NCI-H345 (cell line): ENCODE measurements at places on chromosomes 12 and 14.

GRCh38 chr12:49043856-49044258, 16.7 kb downstream of the KMT2D start:
- DNase-seq, result no peak

GRCh38 chr14:50139192-50139591, 22.8 kb upstream of the VCPKMT start:
- no peak for DNase-seq

DNA sequence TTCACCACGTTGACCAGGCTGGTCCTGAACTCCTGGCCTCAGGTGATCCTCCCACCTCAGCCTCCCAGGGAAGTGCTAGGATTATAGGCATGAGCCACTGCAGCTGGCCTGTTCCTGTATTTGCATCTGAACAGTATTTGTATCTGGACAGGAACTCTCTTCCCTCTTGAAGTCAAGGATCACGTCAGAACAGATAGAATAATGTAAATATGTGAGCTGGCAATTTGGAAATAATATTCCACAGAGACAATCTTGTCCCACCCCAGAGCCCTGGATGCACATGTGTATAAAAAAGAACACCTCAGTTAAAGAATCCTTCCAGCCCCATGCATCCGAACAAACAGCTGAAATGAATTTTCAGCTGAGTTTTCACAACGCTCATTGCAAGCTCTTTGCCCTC, 118.3 kb downstream of the VEZT start:
- no peak for DNase-seq

GRCh38 chr14:93974299-93974698, 2.1 kb downstream of the ASB2 start:
- no peak for DNase-seq

- DNase-seq, result peak; percentile 68
Observed at GRCh38 chr12:52197371-52198231, 5.8 kb upstream of the KRT80 start.

- no peak for DNase-seq
Observed at GRCh38 chr12:108066583-108067577, 62.2 kb upstream of the WSCD2 start.

DNA sequence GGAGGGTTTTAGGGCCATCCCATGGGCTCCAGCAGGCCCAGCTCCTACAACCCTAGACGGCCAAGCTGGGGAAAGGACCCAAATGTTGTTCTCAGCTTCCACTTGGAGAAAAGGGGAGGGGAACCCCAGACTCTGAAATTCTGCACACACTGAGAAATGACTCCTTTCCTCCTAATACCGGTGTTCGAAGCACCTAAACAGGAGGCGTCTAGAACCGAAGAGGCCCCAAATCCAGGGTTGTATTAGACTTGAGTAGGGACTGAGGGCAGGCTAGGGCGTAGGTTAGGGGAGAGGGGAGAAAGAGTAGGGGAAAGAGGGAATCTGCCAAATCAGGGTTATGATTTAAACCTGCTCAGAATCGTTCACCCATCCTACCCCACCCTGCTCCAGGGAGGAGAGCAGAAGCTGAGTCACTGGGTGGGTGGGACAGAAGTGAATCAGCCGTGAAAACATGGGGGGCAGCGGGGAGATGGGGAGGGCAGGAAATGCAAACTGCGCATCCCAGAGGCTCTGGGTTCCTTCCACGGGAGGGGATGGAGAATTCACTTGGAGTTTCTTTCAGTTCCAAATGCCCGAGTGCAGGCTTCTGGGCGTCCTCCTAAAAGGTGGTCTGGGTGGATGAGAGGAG, 1.0 kb downstream of the IGFBP6 start:
- no peak for DNase-seq

DNA sequence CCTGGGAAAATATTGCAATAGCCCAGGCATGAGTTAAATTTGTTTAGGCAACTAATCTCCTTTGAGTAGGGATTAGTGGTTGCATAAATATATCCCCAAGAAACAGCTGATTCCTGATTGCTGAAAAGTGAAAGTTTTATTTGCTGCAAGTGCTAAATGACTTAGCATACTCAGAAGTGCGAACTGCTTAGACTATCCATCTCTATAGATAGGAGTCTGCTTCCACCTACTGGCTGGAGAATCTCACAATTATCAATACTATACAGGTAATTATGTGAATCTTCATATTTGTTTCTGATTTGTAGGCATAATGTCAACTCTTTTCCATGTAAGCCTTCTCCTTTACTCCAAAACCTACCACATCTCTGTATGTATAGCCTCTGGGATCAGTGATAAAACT, 12.0 kb upstream of the SLCO1B3 start:
- DNase-seq, result peak; percentile 62

DNA sequence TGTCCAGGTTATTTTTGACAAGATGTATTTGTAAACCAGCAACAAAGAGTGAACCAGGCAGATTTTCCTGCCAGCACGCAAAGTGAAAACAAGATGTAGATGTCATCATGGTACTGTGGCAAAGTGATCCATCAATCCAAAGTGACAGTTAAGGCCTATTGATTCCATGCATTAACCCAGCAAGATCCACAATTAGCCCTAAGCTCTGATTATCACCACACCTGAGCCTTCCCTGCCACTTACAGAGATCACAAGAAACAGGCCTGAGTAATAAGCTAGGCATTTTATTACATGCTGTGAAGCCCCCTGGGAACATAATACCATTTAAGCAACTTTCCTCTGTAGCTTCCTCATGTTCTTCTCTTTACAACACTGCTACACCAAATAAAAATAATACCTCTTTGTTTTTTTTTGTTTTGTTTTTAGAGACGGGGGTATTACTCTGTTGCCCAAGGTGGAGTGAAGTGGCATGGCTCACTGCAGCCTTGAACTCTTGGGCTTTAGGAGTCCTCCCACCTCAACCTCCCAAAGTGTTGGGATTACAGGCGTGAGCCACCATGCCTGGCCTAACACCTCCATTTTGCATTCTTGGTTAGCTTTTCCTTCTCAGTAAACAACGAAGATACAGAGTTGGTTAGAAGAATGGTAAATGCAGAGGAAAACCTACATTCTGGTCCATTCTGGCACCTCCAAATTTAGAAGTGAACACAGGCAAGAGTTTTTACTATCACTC, 85.5 kb downstream of the STON2 start:
- no peak for DNase-seq

DNA sequence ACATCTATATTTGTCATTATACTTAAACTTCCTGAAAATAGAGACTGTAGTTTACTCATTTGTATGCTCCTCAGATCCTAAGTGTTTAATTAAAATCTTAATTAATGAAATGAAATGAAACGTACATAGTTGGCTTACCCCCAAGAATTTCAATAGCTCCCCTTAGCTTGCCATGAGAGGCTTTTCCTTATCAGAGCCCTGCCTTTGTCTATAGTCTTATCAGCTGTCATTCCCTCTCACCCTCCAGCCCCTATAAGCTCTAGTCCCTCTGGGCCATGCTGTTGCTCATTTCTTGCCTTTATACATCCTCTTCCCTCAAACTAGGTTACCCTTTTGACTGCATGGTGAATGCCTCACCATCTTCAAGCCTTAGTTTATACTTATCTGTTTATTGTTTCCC, 1.1 kb upstream of the RTRAF start:
- DNase-seq, result no peak

DNA sequence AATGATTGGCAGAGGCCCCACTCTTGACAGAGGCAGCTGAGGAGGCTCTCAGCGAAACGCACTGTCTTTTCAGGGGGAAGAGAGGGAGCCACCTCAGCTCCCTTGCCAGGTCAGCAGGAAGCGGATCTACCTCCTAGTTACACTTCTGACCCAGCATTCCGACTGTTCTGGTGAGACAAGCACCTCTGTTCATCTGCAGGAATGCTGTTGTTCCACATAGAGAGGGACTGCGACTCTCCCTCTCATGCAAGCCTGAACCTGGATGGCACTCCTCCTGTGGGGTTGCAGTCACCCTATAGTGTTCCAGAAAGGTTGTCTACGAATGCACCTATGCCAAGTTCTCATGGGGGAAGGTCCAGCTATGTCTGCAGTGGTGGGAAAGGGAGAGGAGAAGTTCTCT, 37.1 kb upstream of the AEBP2 start:
- DNase-seq, result no peak

- no peak for DNase-seq
Observed at GRCh38 chr12:116331876-116332275, 54.4 kb upstream of the MED13L start.

GRCh38 chr12:47819896-47820630, at the start of gene HDAC7:
Gene HDAC7 (minus strand): TSS chr12:47819903. CDS start chr12:47819785, 118 bp downstream.
- DNase-seq, result peak; percentile 4

- DNase-seq, result no peak
Observed at GRCh38 chr14:105120056-105120455, 48.5 kb downstream of the JAG2 start.

DNA sequence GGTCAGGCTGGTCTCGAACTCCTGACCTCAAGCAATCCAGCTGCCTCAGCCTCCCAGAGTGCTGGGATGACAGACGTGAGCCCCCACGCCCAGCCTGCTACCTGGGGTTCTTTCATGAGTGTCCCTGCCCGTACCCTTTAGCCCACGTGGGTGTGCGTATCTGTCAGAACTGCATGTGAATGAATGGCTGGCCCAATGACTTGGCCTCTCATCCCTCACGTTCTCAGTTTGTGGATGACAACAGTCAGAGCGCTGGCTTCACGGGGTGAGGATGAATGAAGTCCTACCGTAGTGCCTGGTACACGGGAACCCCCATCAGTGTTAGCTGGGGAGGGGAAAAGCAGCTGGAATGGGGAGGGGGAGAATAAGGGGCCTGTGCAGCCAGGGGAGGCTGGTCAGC, 16.1 kb upstream of the ZDHHC22 start:
- DNase-seq, result peak; percentile 66

DNA sequence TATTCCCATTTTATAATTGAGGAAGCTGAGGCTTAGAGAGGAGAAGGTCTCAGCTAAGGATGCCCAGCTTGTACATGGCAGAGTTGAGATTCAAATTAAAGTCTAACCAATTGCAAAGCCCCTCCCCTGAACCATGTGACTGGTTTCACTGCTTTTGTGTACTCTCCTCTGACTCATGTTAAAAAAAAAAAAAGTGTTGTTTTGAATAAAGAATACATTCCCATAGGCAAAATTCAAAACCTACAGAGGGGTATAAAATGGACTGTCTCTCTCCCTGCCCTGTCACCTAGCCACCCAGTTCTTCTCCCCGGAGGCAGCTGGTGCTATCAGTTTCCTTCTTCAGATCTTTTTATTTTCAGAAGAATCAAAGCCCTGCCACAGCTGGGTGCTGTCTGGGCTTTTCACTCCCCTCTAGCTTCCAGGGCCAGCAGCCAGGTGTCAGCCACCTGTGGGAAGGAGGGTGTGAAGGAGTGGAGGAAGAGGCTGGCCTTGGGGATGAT, 5.4 kb downstream of the PSMD9 start:
- DNase-seq, result peak; percentile 22

- no peak for DNase-seq
Observed at GRCh38 chr14:75439989-75440388, 12.2 kb downstream of the JDP2 start.

- DNase-seq, result no peak
Observed at GRCh38 chr14:58762629-58763028, 124.9 kb downstream of the DACT1 start.

DNA sequence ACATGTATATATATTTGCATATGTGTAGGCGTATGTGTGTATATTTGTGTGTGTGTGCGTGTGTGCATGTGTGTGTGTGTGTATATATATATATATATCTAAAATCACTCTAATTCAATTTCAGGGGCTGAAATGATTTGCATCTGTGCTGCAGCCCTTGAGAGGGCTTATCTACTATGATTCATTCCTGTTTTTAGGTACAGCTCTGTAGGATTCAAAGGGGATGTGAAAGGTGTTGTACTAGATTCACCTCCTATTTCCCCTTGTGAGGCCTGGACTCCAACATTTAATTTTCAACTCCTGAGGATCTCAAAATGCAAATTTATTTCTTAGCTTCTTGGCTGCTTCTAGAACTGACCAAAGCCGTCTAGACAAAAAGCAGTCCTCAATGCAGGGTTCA, 11.1 kb downstream of the ERP27 start:
- DNase-seq, result no peak

GRCh38 chr12:5459051-5459782, 27.3 kb downstream of the NTF3 start:
- no peak for DNase-seq

GRCh38 chr14:53042480-53042879, 91.6 kb upstream of the FERMT2 start:
- no peak for DNase-seq

GRCh38 chr14:89117012-89117411, 292.6 kb downstream of the TTC8 start:
- DNase-seq, result no peak

- no peak for DNase-seq
Observed at GRCh38 chr12:112303004-112303403, 79.2 kb downstream of the HECTD4 start.

DNA sequence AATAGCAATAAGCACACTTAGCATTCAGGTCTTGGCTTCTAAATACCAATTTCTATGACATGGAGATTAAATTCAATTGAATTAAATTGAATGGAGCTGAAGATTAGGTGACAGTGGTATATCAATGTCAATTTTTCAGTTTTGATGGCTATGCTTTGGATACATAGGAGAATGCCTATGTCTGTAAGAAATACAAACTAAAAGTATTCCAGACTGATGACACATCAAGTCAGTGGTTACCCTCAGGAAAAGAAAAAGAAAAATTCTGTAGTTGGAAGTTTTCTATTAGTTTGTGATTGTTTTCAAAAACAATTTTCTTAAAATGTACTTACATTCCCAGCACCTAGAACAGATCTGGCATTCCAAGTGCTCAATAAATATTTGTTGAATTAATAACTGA, 4.9 kb upstream of the DCAF4 start:
- DNase-seq, result no peak

DNA sequence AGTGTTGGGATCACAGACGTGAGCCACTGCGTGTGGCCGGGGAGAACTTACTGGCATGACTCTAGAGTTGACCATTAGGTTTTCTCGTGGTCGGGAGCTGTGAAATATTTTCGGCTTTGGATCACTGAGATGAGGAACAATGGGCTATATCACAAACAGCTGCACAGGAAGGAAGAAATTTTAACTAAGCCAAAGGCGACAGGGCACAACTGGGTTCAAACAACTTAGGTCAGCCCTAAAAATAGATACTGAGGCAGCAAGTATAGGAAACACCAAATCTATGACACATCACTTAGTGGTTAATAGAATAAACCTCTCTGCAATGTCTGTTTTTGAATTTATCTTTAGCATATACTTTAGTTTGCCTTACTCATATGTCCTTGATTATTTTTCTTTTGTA, 162.9 kb downstream of the LRIG3 start:
- no peak for DNase-seq
